Astrocyte of the cerebellum (primary cell): ENCODE measurements at places on chromosomes 5 and 9.

DNA sequence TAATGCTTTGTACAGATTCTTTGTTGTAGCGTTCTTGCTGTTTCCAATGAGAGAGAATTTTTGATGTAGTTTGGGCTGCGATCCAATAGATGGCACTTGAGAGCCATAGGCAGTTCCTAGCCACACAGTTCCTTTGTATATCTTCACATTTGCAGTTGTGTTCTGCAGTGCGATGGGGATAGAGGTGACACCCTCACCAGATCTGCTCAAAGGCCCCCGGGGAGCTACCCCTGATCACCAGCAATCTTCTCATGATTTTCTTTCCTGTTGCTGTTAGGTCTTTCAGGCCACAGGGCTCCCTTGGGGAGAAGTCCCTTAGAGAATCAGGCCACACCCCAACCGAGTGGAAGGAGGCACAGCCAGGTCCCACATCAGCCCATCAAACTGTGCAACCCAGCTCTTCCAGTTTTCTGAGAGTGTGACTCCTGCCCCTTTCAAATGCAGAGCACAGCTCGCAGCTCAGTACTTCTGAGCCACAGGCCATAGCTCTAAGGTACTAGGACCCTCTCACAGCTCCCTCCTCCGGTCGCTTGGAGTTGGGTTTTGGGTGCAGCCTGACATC, 353.7 kb downstream of the SLCO4C1 start:
- DNase-seq: peak; percentile 22

- DNase-seq: no peak
Observed at GRCh38 chr5:78675956-78676730, 27.6 kb upstream of the LHFPL2 start.

DNA sequence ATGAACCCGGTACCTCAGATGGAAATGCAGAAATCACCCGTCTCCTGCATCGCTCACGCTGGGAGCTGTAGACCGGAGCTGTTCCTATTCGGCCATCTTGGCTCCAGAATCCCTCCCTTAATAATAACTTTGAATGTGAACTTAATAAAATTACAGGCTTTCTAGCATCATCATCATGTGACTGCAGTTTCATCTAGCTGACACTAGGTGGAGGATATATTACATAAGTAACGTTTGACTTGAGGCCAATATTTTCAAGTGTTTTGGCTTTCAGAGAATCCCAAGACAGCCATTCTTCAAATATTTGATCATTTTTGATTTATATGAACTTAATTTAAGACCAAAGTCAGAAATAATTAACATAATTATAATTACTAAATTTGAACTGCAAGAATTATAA, 474.9 kb upstream of the CDH10 start:
- no peak for DNase-seq

- no peak for DNase-seq
Observed at GRCh38 chr5:64836786-64837185, 68.1 kb downstream of the CWC27 start.

DNA sequence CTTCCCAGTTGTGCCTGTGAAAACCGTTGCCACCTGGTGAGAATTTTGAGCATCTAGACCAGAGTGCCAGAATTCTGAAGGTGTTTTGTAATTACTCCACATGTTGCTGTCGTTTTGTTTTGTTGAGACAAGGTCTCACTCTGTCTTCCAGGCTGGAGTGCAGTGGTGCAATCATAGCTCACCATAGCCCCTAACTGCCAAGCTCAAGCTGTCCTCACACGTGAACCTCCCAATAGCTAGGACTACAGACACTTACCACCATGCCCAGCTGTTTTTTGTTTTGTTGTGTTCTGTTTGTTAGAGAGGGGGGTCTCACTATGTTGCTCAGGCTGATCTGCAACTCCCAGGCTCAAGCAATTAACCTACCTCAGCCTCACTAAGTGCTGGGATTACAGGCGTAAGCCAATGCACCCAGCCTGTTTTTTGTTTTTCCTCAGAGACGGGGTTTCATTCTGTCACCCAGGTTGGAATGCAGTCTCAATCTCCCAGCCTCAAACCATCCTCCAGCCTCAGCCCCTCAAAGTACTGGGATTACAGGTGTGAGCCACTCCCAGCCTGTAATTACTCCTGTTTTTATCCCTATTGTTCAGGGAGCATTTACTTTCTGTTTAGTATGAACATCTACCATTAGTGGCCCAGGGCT, 121.1 kb upstream of the DMRT1 start:
- no peak for DNase-seq

DNA sequence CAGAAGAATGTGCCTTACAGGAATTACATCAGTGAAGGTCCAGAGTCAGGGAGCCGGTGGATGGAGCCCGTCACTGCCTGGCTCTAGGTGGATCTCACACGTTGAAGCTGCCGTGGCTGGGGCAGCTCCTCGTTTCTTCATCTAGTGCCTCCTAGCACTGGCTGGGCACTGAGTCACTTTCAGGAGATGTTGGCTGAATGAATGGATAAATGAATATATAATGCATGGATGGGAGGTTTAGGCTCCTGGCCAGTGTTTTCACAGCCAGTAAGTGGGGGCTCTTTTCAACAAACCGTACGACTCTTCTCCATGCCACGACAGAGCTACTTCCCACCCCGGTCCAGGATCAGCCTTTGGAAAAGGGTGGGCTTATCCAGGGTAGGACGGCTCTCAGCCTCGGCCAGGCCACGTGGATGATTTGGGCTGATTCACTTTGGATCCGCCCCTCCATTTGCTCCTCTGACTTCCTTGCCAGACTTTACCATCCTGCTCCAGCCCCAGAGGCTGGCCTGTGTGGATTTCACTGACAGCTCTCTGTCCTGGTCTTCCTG, 1.3 kb upstream of the SH3PXD2B start:
- no peak for DNase-seq

- DNase-seq: peak; percentile 64
Observed at GRCh38 chr5:17379100-17379951, 118.7 kb upstream of the TAF11L2 start.

DNA sequence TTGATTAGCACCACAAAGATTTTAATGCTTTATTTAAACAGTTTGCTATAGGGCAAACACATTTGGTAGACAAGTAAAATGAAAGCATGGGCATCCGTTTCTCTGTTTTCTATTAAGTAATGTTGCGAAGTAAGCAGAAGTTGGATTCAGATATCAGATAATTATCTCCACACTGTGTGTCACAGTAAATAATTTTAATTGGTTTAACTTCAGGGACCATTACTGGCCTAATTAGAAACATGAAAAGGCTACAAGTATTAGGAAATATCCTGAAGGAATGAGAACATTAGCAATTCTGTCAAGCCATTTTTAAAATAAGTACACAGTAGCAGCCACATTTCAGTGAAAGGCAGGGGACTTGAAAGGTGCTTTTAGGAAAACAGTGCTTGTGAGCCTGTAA, 975.4 kb downstream of the NR2F1-AS1 start:
- DNase-seq: no peak

- DNase-seq: no peak
Observed at GRCh38 chr5:153885141-153885540, 153.6 kb downstream of the FAM114A2 start.

DNA sequence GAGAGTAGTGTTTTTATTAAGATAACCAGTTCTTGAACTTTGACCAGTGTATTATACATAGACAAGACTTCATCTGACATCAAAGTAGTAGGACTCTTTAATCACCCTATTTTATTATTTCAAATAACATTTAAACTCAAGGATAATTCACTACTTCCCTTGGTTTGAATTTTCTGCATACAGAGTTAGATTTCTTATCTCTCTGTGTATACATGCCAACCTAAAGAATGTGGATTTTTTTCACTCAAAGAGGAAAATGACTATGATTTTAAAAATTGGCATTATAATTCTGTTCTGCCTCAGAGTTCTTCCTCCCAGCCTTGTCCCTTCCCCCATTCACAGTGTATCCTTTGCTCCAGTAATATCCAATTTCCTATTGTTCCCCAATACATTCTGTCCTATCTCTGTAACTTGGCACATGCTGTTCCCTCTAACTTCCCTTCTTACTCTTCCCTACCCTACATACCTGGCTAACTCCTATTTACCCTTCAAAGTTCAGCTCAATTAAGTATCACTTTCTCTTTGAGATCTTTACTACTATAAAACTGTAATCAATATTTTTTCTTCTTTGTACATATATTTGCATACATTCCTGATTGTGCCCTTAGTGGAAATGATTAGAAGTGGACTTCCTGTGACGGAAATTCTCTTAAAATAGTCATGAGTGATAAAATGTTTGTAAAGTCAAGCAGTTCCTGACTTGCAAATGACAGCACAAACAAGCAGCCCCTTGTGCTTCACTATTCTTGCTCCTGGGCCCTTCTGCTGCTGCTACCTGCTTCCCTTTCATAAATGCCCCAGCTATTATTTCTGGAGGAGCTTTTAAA, 38.1 kb upstream of the DENND4C start:
- no peak for DNase-seq

DNA sequence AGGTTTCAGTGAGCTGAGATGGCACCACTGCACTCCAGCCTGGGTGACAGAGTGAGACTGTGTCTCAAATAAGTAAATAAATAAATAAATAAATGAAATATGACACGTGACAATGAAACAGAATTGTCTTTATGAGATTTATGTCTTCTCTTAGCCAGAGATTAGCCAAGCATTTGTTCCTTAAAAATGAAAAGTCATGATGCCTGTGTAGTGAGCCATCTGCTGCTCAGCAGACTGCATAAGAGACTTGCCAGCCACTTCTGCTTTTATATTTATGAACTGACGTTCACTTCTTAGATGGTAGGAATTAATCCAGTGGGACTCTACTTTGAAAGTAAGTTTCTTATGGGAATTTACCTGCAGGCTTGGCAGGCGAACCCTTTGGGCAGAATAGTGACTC, 227.4 kb downstream of the NR3C1 start:
- DNase-seq: no peak

DNA sequence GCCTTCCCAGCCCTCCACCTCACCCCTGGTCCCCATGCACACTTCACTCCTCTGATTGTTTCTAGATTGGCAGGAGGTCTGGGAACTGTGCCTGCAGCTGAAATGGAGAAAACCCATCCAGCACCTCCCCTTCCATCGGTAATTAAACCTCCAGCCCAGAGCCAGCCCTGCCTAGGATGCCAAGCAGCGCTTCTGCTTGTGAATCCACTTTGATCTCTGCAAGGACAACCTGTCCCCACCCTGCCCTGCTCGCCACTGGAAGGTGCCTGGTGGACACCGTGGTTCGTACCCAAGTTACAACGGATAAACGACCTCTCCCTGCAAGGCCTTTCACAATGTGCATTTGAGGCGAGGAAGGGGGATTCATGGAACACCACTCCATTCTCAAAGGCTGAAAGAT, 50.6 kb downstream of the IRX2 start:
- no peak for DNase-seq

- peak; percentile 40 for DNase-seq
Observed at GRCh38 chr5:178279723-178280438, 47.3 kb upstream of the PHYKPL start.

GRCh38 chr5:36792560-36793180, 83.9 kb upstream of the NIPBL start:
- no peak for DNase-seq

DNA sequence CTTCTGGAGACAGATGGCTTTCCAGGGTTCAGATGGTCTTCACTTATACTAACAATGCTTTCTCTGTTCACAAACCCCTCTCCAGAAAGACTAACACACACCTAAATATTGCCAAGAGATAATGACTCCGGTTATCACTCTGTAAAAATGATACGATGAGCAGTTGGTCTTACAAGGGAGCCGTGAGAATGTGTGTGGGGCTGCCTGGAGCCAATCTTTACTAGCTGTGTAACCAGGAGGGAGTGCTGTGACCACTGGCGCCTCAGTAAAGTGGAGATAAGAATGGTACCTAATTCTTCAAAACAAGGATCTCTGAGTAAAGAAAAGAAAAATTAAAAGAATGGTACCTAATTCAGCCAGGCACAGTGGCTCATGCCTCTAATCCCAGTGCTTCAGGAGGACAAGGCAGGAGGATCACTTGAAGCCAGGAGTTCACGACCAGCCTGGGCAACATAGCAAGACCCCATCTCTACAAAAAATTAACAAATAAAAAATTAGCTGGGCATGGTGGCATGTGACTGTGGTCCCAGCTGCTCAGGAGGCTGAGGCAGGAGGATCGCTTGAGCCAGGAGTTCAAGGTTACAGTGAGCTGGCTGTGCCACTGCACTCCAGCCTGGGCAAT, 39.9 kb upstream of the IL17B start:
- no peak for DNase-seq

- DNase-seq: no peak
Observed at GRCh38 chr9:112168197-112168596, 6.9 kb downstream of the SUSD1 start.

GRCh38 chr9:75910731-75911130, 20.3 kb downstream of the PCSK5 start:
- DNase-seq: no peak

- no peak for DNase-seq
Observed at GRCh38 chr5:133873449-133873848, 95.0 kb downstream of the C5orf15 start.

DNA sequence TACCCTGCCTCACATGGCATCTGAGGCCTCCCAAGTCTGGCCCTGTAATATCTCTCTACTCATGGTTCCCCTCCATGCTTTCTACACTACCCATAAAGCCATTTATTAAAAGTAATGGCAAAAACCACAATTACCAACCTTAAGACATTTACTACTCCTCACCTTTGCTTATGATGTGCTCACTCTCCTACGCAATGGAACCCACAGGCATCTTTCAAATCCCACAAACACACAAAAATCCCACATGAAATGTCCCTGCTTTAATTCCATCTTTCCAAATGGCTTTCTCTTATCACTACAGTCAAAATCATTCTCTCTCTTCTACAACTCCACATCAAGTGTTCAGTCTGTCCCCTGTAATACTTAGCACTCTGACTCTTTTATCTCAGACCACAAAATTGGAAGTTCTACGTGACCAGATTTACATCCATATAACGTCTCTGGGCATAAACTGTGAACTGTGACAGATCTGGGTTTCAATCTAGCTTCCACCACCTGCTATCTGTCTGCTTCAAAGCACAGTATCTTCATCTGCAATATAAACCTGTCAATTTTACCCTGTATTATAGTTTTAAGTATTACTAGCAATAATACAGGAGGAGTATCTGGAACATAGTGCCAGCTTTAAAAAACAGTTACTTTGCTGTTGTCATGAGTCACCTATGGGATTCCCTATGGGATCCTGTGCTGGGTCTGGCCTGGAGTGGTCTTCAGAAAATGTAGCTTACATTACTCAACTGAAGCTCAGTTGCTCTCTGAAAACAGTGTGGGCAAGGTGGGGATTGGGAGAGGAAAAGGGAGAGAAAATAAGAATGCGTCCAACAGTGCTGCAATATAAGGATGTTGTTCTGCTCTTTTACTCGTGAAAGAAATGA, 137.1 kb upstream of the TRIM32 start:
- no peak for DNase-seq

GRCh38 chr9:127168756-127169574, 46.5 kb upstream of the ANGPTL2 start:
- DNase-seq: no peak

- DNase-seq: no peak
Observed at GRCh38 chr5:141681695-141682641, at the start of gene ARAP3. ARAP3 (minus strand) TSS chr5:141682230; CDS start chr5:141680486, 1,744 bp downstream.

- DNase-seq: no peak
Observed at GRCh38 chr5:142597546-142598337, 88.1 kb downstream of the FGF1 start.

DNA sequence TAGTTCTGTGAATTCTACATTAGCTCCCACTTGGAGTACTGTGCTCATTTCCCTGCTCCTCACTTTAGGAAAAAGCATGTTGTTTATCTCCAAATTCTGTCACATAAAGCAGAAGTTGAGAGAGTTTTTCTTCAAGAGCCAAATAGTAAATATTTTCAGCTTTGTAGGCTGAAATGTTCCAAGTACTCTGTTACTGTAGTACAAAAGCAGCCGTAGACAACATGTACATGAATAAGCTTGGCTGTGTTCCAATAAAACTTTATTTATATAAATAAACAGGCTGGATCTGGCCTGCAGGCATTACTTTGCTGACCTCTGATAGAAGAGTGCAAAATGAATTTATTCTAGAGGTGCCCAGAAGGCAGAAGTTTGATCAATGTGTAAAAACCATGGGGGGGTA, 73.0 kb upstream of the AGXT2 start:
- DNase-seq: no peak
